ENCODE measurements at places on chromosomes 7 and 10. TPM values are rescaled to one million over a fixed set of nuclear protein-coding genes. Genes with fewer than 3 reads are reported as not detected.

ZNF485 gene
- 4.1 TPM for total RNA-seq

ASIC3 gene
- 1.0 TPM for total RNA-seq

ITGB8 gene
- 3.2 TPM for total RNA-seq

GOLGA7B gene
- total RNA-seq: not detected

LRRC17 gene
- not detected for total RNA-seq

LGI1 gene
- total RNA-seq: not detected

CLDN4 gene
- total RNA-seq: 0.38 TPM

DNA sequence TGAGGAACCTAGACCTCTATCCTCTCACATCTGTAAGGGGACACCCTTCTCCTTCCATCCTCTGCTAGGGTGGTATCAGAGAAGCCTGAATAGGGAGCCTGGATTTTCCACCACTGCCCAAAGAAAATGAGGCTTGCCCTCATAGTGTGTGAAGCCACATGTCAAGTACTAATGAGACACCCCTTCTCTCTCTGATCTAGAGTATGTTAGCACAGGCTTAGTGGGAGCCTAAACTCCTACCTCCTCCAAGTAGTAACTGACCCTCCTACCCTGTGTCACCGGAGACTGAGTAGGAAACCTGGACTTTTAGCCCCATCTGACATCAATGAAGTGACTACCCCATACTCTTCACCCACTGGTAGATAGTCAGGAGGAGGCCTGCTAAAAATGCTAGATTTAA, 65.6 kb downstream of the PHYHIPL start:
- no peaks in the 10 kb centered on the region for H3K36me3 ChIP-seq
- no peaks in the 10 kb centered on the region for H3K4me1 ChIP-seq
- H3K27me3 ChIP-seq: no peaks in the 10 kb centered on the region
- no peak overlapping the region for H3K4me3 ChIP-seq
- no peak overlapping the region for H3K27ac ChIP-seq
- DNase-seq: no peak

GRCh38 chr7:6621195-6622133, 6.1 kb downstream of the ZNF853 start:
- peaks cover 25% of the 10 kb centered on the region for H3K4me1 ChIP-seq
- no peak overlapping the region for H3K4me3 ChIP-seq
- H3K27ac ChIP-seq: no peak overlapping the region
- H3K36me3 ChIP-seq: no peaks in the 10 kb centered on the region
- no peaks in the 10 kb centered on the region for H3K27me3 ChIP-seq
- DNase-seq: no peak

GRCh38 chr7:156585025-156585648, 55.4 kb upstream of the RNF32 start:
- no peak overlapping the region for H3K4me3 ChIP-seq
- DNase-seq: no peak
- H3K27me3 ChIP-seq: no peaks in the 10 kb centered on the region
- H3K4me1 ChIP-seq: no peaks in the 10 kb centered on the region
- H3K36me3 ChIP-seq: no peaks in the 10 kb centered on the region

DNA sequence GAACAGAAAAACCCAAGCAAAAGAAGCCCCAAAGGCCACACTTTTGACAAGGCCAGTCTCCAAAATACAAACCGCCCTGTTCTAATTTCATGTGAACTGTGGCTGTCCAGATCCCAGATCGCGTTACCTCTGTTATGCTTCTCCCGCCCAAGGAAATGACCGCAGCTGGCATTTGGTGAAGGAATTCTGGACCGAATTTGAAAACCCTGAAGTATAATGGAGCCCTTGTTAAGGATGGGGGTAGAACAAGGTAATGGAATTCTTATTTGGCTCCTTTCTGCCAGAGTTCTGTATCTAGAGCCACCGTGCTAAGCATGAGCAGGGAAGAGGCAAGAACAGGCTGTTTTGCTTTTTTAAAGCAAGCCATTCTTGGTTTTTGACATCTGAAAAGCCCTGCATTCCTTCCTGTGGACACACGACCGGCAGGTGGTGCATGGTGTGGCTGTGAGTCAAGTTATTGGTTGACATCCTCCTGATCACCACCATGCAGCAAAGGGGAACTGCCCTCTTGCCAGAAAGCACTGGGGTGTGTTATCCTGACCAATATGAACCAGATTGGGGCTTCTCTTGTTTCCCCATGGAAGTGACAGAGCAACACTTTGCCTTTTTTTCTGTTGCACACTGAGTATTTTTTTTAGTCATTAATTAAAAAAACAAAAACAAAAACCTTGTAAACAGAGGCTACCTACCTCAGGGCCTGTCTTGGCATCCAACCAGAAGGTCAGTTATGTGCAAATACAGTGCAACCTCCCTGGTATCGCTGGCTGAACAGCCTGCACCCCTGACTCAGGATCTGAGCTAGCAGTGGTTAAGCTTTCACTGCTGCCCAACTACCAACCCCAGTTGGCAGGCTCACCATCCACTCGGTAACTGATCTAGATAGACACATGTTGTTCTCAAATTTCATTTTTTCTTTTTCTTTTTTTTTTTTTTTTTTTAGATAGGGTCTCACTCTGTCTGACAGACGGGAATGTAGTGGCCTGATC, 14.2 kb downstream of the UCMA start:
- no peak overlapping the region for H3K27ac ChIP-seq
- H3K36me3 ChIP-seq: no peaks in the 10 kb centered on the region
- no peak overlapping the region for H3K4me3 ChIP-seq
- DNase-seq: peak; percentile 5
- no peaks in the 10 kb centered on the region for H3K4me1 ChIP-seq

DNA sequence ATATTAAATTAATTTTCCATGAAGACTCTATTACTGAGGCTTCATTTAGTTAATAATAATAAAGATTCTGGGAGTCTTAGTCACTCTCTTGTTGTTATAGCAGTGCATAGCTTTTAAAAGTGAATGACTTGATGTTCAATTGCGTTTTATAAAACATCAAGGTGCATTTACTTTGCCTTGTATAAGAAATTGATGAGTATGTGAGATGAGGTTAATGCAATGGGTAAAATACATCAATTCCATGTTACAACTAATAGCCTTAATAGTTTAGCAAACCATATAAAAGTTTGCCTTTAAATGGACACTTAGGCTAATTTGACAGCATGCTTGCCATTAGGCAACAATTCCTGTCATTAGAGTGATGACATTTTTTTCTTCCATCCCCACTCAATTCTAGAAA, 173.6 kb upstream of the TEX47 start:
- H3K27ac ChIP-seq: no peak overlapping the region
- H3K36me3 ChIP-seq: no peaks in the 10 kb centered on the region
- no peaks in the 10 kb centered on the region for H3K4me1 ChIP-seq
- no peaks in the 10 kb centered on the region for H3K27me3 ChIP-seq

DNA sequence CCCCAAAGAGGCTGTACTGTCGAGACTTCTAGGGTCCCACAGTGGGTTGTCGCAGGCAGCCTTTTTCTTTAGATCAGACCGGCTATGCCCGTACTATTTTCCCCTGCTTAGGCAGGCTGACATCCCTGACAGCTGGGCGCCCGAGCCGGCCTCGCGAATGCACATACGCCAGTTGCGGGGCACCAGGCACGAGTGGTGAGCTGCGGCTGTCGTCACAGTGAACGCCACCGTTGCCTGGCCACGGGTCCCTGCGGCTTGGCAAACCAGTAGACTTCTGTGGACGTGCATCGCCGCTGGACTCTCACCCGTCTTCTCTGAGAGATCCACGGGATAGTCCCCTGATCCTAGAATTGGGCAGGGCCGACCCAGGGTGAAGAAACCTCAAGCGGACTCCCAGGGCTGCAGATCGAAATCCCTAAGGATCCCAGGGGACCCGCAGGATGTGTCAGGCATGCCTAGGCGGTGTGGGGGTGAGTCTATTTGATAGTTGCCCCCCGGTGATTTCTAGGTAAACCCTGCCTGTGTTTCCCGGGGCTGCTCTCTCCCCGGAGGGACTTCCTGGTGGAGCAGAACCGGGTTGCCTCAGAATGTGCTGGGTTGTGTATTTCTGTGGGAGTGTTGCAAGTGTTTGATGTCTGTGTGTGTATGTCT, 33.0 kb upstream of the ZNF273 start:
- no peaks in the 10 kb centered on the region for H3K36me3 ChIP-seq
- H3K4me3 ChIP-seq: no peak overlapping the region
- no peak for DNase-seq
- no peaks in the 10 kb centered on the region for H3K4me1 ChIP-seq

GRCh38 chr7:23018750-23019149, 4.8 kb upstream of the HYCC1 start:
- no peaks in the 10 kb centered on the region for H3K36me3 ChIP-seq
- H3K4me1 ChIP-seq: peaks cover 18% of the 10 kb centered on the region
- H3K27me3 ChIP-seq: no peaks in the 10 kb centered on the region
- no peak overlapping the region for H3K4me3 ChIP-seq

- no peak overlapping the region for H3K4me3 ChIP-seq
- H3K27me3 ChIP-seq: no peaks in the 10 kb centered on the region
- H3K27ac ChIP-seq: no peak overlapping the region
- no peak for DNase-seq
Observed at GRCh38 chr7:147700702-147701101, 889.9 kb upstream of the C7orf33 start.

GRCh38 chr10:133324198-133324792, 12.4 kb downstream of the CALY start:
- H3K27me3 ChIP-seq: peaks cover 5% of the 10 kb centered on the region
- H3K27ac ChIP-seq: no peak overlapping the region
- H3K4me3 ChIP-seq: no peak overlapping the region
- no peaks in the 10 kb centered on the region for H3K4me1 ChIP-seq

- H3K36me3 ChIP-seq: no peaks in the 10 kb centered on the region
- no peak for DNase-seq
- H3K4me3 ChIP-seq: no peak overlapping the region
- H3K27me3 ChIP-seq: no peaks in the 10 kb centered on the region
Observed at GRCh38 chr10:6778992-6779701, 199.1 kb upstream of the PRKCQ start.

GRCh38 chr7:30879139-30880124, 32.2 kb upstream of the AQP1 start:
- H3K27me3 ChIP-seq: no peaks in the 10 kb centered on the region
- no peak overlapping the region for H3K27ac ChIP-seq
- H3K4me3 ChIP-seq: no peak overlapping the region
- no peaks in the 10 kb centered on the region for H3K36me3 ChIP-seq
- DNase-seq: no peak

Measured in GM12878 (cell line).